ENCODE measurements at places on chromosomes 6 and 20.

DNA sequence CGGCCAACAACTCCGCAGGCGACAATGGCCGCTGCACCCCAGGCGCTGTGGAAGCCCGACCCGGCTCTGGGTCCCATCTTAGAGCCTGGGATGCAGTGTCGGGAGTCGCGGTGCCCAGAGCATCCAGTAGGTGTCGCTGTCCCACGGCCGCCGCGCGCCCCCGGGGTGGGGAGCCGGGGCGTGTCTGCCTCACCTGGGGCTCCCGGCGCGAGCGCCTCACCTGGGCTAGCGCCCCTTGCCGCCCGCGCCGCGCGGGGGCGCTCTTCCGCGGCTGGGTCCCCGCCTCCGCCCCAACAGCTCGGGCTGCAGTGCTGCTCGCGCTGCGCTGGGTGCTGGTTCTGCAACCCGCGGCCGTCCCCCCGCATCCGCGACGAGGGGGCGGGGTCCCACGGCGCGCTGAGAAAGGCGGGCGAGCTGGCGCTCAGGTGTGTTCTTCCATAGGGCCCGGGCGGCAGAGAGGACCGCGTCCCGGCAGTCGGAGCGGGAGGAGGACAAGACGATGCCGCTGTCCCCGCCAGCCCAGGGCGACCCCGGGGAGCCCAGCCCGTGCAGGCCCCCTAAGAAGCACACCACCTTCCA lies at the start of gene CRYBG1:
CRYBG1 (plus strand) TSS at position 308 of the 579 bp plus-strand sequence; CDS start at position 500, 192 bp downstream.
- DNase-seq = peak; percentile 78

- DNase-seq = no peak
Observed at GRCh38 chr6:30938730-30939129, 2.0 kb upstream of the MUCL3 start.

DNA sequence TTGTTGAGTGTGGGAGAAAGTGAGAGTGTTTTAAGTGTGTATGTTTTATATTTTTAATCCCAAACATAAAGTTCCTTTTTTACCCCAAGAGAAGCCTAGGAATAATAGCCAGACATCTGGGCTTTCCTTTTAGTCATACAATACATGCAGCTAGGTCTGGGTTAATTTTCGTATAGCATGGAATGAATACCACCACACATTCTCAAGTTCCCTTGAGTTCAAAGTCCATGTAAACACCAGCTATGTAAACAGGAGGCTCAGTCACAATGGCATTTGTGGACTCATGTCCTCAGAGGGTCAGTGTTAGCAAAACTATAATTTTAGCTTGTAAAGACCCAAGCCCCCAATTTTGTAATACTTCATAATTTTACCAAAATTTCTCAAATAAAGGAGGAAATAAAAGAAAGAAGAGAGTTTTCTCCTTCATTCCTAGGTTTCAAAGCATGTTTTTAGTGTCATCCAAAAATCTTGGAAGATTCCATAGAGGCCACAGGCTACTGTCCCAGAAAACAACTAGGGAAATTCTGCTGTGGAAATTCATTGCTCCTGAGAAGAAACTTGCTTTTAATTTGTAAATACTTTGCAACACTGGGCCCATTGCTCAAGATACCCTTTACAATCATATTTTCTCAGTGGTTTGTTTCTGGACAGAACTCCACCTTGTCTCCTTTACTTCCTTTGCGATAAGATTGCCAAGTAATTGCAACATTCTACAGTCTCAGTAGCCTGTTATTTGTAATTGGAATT lies 671.2 kb downstream of the COL12A1 start:
- no peak for DNase-seq

- peak; percentile 60 for DNase-seq
Observed at GRCh38 chr20:48832405-48832730, 4.6 kb upstream of the PREX1 start.
